ENCODE measurements at places on chromosomes 1 and 21. TPM values are rescaled to one million over a fixed set of nuclear protein-coding genes. Genes with fewer than 3 reads are reported as not detected.

DNA sequence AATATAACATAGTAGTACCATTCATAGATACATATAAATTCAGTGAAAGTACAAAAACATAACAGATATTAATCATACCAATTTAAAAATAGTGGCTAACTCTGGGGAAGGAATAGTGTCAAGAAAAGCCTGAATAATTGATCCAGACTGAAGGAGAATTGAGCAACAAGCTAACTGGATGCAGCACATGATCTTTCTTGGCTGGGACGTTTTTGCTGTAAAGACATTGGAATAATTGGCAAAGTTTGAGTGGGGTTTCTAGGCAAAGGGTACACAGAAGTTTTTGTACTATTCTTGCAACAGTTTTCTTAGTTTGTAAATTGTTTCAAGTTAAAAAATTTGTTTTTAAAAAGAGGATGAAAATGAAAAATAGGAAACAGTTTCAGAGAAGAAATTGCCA lies 2.6 kb upstream of the SH3GLB1 start:
- H3K27me3 ChIP-seq, result no peaks in the 10 kb centered on the region
- H3K36me3 ChIP-seq, result no peaks in the 10 kb centered on the region
- no peak overlapping the region for H3K27ac ChIP-seq
- peaks cover 19% of the 10 kb centered on the region for H3K4me1 ChIP-seq
- DNase-seq, result no peak
- no peak overlapping the region for H3K4me3 ChIP-seq

GRCh38 chr1:222654849-222655248 lies 37.0 kb downstream of the MIA3 start:
- H3K4me1 ChIP-seq, result peaks cover 9% of the 10 kb centered on the region
- H3K27ac ChIP-seq, result no peak overlapping the region
- DNase-seq, result peak; percentile 39
- H3K36me3 ChIP-seq, result peaks cover 100% of the 10 kb centered on the region

- H3K27ac ChIP-seq, result no peak overlapping the region
- H3K36me3 ChIP-seq, result no peaks in the 10 kb centered on the region
- peak; percentile 27 for DNase-seq
- H3K4me1 ChIP-seq, result no peaks in the 10 kb centered on the region
- no peaks in the 10 kb centered on the region for H3K27me3 ChIP-seq
These were observed 21.0 kb downstream of the RAVER2 start for GRCh38 chr1:64765826-64766225.

The PLA2G2D gene
- not detected for total RNA-seq

- no peak overlapping the region for H3K4me3 ChIP-seq
- peaks cover 3% of the 10 kb centered on the region for H3K4me1 ChIP-seq
- H3K27ac ChIP-seq, result no peak overlapping the region
- no peaks in the 10 kb centered on the region for H3K36me3 ChIP-seq
- peaks cover 10% of the 10 kb centered on the region for H3K27me3 ChIP-seq
- no peak for DNase-seq
These were observed 8.2 kb downstream of the PLA2G5 start for GRCh38 chr1:20078171-20078651.

- no peaks in the 10 kb centered on the region for H3K36me3 ChIP-seq
- H3K27ac ChIP-seq, result no peak overlapping the region
- no peak for DNase-seq
- no peak overlapping the region for H3K4me3 ChIP-seq
- H3K4me1 ChIP-seq, result no peaks in the 10 kb centered on the region
These were observed 17.9 kb downstream of the VWA5B1 start for GRCh38 chr1:20308569-20308968.

- no peak overlapping the region for H3K4me3 ChIP-seq
- H3K36me3 ChIP-seq, result no peaks in the 10 kb centered on the region
- H3K27ac ChIP-seq, result no peak overlapping the region
- peaks cover 10% of the 10 kb centered on the region for H3K4me1 ChIP-seq
These were observed 3.6 kb upstream of the ZNF697 start for GRCh38 chr1:119651641-119652040.

Measured in stomach (tissue), 19 donors.